ENCODE measurements at places on chromosomes 2 and 18.

DNA sequence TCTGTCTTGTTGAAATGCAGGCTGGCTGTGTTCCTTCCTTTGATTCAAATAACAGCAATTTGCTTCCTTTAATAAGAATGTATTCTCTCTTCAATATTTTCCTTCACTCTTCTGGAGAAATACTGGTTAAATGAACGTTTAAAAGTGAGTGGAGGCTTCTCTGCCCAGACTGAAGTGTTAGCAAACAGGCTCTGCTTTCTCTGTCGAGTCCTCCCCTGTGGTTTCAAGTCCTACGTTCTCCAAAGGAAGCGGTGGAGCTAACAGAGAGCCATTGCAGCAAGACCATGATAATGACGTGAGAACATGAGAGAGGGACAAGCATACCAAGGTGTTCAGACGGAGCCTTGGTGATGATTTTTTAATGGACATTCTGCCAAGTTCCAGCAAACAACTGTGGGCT is 26.2 kb upstream of the PID1 start:
- no peak for DNase-seq

GRCh38 chr2:122740594-122740948 is 985.1 kb downstream of the TSN start:
- DNase-seq: no peak

DNA sequence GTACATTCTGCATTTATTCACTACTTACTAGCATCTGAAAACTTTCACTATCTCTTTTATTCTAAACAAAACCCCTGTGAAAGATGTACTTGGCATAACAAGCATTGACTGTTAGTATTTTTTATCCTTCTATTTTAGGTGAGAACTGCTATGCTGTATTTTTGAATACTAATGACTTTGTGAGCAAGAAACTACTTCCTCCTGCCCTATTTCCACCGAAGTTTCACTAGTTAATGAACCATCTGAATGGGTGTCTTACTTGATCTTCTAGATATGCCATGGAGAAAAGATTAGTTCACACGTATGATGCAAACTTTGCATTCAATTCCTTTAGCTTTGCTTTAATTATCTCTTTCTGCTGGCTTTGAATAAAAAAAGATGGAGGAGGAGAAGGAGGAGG is 68.1 kb downstream of the EPHA4 start:
- DNase-seq: no peak

DNA sequence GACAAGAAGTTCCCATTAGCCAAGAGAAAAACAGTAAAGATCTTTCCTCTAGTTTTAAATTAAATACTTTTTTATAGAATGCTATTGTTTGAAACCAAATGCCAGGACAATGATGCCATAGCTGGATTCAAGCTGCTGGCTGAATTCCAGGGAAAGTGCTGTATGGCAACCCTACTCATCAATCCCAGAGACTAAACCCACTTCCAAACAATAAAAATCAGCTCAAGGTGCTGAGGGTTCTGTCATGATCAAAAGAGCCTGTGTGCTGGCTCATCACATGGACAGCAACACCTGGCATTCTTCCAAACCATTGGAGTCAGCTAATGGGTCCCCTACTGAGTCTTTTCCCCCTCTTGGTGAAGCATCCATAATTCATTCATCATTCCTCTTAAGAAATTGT is 53.7 kb upstream of the PARD3B start:
- peak; percentile 12 for DNase-seq

DNA sequence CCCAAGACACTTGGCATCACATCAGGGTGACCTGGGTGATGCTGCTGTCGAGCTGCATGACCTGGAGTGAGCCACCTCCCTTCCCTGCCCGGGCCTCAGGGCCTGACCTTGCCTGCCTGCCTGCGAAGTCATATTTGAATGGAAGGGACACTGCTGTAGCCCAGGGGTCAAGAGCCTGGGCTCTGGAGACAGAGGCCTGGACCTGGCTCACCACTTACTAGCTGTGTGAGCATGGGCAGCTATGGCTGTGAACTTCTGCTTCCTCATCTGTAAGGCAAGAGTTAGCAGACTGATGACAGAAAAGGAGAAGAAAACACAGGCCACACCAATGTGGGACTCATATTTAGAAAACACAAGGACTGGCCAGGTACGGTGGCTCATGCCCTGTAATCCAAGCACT is 118.7 kb downstream of the ZFP36L2 start:
- no peak for DNase-seq

DNA sequence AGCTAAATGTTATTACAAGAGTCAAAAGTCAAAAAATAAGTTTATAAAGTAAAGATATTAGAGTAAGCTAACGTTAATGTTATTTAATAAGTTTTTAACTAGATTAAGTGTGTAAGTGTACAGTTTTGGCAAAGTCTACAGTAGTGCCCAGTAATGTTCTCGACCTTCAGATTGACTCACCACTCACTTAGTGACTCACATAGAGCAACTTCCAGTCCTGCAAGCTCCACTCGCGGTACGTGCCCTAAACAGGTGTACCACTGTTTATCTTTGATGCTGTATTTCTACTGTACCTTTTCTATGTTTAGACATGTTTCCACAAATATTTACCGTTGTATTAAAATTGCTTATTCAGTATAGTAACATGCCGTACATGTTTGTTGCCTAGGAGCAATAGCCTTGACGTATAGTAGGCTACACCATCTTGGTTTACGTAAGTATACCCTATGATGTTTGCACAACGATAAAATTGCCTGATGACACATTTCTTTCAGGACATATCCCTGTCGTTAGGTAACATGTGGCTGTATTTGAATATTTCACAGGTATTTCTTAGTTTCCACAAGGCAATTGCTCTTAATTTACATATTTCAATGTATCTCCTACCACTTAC is 1641.9 kb upstream of the PIK3C3 start:
- no peak for DNase-seq

GRCh38 chr2:28661589-28662001 is 90.0 kb upstream of the PPP1CB start:
- DNase-seq: peak; percentile 56

GRCh38 chr18:10444314-10445006 is 10.0 kb upstream of the APCDD1 start:
- no peak for DNase-seq

- no peak for DNase-seq
Observed at GRCh38 chr2:45965871-45966498, 314.5 kb downstream of the PRKCE start.

- no peak for DNase-seq
Observed at GRCh38 chr2:211035548-211036185, 479.3 kb downstream of the CPS1 start.

DNA sequence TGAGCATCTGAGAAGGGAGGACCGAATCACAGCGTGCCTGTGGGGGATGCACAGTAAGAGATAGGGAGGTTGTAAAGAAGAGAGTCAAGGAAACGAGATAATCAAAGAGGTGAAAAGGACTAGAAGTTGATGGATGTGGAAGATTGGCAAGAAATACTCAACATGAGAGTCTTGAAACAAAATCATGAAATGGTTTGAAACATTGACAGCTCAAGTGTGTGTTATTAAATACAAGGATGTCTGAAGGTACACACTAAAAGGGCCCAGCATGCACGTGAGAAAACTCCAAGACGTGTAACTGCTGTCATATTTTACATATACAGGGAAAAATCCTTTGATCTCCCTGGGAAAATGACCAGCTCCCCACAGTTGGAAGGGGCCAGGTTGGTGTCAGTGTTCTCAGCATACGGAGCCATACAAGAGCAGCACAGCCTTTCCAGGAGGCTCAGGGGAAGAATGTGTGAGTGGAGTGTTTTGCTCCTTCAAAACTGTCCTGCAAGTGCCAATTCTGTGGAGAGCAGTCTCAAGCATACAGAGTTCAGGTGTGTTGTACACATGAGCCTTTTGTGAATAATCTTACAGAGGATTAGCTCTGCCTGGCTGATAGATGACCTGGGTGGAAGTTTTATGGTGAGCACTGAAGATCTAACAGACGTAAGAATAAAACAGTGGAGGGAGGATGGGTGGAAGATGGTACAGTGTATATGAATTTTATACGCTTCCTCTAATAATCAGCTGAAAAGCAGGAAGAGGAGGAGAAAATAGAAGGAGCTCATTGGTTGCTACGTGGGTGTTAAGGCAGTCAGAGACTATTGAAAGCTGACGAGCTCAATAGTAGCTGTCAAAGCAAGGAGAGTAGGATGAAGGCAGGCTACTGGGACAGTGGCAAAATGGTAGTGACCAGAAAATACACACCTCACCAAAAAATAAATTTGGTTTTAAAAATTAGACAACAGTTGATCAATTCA is 126.8 kb downstream of the ATP9B start:
- no peak for DNase-seq

- DNase-seq: no peak
Observed at GRCh38 chr2:148028781-148029180, 7.9 kb downstream of the MBD5 start.

All from HFF-Myc (cell line).